ENCODE measurements at places on chromosomes 3 and 15.

GRCh38 chr3:187522890-187523289 lies 147.3 kb downstream of the SST start:
- no peak for DNase-seq

GRCh38 chr3:129593595-129594339 lies 12.7 kb downstream of the PLXND1 start:
- peak; percentile 78 for DNase-seq

- no peak for DNase-seq
Measured at GRCh38 chr15:47991357-47991756, 129.4 kb upstream of the SLC24A5 start.

- no peak for DNase-seq
Measured at GRCh38 chr15:69815793-69816192, 281.9 kb downstream of the TLE3 start.

GRCh38 chr3:128254967-128255366 lies 101.7 kb downstream of the EEFSEC start:
- DNase-seq = no peak

- no peak for DNase-seq
Measured at GRCh38 chr3:68936856-68937255, 4.5 kb upstream of the TAFA4 start.

GRCh38 chr15:68679961-68680371 lies 101.2 kb downstream of the CORO2B start:
- no peak for DNase-seq

DNA sequence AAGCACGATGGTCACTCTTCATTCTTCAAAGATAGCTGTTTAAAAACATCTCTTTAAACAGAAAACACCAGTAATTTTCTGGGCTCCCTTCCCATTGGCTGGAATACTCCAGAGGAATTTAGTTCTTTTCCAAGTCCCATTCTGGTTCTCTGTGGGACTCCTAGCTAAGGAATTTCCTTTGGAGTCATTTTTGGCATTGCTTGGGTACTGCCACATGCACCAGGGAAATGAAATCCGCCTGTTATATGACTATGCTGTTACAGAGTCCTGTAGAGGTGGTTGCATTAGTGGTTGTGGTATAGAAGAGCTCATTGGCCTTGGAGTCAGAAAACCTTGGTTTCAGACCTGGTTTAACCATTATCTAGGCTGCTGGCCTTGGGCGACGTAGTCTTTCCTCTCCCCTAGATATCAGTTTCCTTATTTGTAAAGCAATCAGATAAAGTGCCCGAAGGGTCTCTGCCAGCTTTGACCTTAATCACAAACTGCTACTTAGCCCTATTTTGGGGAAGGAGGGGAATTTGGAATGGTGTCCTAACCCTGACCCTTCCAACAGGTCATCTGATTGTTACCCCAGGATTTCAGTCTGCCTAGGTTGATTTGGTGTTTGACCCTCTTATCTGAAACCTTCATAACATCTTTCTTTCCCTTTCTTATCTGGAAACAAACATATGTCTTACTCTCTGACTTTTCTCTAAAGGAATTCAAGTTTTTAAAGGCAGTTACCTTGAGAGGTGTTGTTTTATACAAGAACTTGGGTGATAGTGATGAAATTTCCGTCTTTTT lies 13.4 kb downstream of the RTP1 start:
- no peak for DNase-seq

DNA sequence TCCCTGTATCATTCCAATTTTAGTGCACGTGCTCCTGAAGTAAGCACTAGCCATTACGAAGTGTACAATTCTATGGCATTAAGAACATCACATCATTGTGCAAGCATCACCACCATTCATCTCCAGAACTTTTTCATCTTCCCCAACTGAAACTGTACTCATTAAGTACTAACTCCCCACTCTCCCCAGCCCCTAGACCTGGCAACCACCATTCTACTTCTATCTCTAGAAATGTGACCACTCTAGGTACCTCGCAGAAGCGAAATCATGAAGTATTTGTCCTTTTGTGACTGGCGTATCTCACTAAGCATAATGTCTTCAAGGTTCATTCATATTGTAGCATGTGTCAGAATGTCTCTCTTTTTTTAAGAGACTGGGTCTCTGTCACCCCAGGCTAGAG lies 11.4 kb downstream of the PPP1R2 start:
- DNase-seq = no peak

DNA sequence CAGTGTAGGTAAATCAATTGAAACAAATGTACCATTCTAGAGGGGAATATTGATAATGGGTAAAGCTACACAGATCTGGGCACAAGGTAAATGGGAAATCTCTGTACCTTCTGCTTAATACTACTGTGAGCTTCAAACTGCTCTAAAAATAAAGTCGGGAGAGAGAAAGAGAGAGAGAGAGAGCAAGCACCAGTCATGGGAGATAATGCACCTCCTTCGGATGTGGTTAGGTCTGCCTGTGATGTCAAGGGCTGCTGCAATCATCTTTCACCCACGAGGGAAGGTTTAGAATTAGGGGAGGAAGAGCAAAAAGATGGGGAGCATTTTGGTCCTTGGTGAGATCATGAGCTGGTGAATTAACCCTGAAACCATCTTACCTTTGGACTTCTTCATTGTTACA lies 219.1 kb downstream of the ZNF385D start:
- DNase-seq = no peak

DNA sequence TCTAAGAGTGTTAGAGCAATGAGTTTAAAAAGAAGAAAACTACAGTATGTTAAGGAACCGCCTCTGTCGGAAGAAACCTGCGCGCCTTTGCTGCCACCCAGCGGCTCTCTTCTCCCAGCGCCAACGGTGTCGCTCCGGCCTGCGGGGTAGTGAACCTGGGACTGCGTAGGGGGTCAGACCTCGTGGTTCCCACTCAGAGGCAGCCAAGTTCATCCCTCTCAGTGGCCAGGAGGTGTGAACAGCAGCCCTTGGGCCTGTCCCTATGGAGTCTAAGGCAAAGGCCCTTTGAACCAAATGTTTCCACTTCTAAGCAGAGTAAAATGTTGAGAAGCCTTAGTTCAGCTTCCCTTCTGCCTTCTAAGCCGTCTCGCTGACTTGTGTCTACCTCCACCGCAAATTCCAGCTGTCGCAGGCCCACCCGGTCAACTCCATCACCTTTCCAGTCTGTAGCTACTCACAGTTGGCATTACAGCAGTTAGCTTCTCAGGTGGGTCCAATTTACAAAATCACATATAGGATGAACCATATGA lies 980 bp upstream of the RAB27A start:
- DNase-seq = peak; percentile 84

DNA sequence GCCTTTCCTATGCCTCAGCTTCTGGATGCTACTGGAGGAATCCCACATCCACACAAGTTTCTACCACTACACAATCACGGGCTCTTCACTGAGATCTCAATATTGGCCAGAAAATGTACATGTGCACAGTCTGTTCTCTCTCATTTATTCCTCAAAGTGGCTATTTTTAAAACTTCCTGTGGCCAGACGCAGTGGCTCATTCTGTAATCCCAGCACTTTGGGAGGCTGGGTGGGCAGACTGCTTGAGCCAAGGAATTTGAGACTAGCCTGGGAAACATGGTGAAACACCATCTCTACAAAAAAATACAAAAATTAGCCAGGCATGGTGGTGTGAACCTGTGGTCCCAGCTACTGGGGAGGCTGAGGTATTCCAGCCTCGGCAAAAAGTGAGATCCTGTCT lies 91.4 kb upstream of the PRTG start:
- DNase-seq = no peak

DNA sequence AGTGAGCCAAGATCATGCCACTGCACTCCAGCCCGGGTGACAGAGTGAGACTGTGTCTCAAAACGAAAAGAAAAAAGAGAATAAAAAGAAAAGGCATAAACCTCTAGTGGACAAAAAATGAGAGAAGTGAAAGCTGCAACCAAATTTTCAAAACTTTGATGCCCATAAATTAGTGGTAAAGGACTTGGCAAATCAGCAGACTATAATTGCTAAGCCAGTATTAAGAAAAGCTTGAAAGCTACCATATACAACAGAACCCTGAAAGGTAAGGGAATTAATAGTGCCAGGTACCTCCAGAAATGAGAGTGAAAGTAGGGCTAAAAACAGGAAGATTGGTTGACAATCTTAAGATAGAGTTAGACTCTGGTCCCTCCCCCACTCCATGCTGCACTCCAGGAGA lies 32.9 kb upstream of the SLC22A13 start:
- DNase-seq = no peak

DNA sequence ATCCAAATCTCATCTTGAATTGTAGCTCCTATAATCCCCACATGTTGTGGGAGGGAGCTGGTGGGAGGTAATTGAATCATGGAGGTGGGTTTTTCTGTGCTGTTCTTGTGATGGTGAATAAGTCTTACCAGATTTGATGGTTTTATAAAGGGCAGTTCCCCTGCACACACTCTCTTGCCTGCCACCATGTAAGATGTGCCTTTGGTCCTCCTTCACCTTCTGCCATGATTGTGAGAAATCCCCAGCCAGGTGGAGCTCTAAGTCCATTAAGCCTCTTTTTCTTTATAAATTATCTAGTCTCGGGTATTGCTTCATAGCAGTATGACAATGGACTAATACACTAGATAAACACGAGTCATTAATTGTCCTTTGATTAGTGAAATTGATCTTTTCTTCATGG lies 214.5 kb upstream of the CFAP20DC start:
- peak; percentile 7 for DNase-seq

DNA sequence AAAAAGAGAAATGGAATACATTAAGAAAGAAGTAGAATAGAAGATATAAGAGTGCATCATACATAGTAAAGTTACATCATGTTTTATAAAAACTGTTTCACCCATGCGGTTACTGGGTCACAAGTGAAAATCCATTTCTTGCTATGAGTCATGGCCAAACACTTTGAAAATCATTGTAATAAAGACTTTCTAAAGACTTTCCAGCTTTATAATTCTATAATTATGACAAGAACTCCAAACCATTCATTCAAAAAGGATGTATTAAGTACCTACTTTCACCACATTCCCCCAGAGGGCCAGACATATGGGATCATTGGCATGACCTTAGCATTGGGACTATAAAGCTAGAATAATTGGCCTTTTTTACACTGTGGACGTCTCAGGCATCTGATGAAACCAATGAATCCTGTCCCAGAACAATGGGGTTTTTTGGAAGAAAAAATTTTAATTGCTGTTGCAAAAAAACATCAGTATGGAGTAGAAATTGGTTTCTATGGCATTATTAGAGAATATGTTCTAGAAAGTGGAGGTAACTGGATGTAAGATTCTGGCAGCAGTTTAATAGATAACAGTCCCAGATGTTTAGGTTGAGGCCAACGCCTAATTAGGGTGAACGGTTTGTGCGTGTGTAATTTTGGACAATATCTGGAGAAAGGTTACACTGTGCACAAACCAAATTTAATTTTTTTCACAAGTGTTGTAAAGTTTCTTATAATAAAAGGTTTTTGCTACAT lies 3.3 kb upstream of the SKIC8 start:
- no peak for DNase-seq

DNA sequence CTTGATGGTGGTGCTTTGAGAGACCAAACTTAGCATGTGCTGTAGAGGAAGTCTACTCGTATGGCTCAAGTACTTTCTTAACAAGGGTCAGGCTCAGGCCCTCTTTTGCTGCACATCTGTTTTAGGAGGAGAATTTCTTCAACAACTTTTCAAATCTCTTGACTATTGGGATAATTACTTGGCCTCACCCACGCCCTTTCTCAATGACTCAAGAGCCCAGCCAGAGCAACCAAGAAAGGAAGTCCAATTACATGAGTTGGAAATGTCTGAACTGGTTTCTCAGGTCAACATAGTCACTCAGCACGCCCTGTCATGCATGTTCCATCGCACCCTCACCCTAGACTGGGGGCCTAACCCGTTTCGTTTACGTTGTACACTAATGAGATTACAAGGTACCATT lies 44.8 kb upstream of the UMPS start:
- DNase-seq = no peak

GRCh38 chr15:100898152-100898490 lies 18.5 kb downstream of the ALDH1A3 start:
- no peak for DNase-seq

DNA sequence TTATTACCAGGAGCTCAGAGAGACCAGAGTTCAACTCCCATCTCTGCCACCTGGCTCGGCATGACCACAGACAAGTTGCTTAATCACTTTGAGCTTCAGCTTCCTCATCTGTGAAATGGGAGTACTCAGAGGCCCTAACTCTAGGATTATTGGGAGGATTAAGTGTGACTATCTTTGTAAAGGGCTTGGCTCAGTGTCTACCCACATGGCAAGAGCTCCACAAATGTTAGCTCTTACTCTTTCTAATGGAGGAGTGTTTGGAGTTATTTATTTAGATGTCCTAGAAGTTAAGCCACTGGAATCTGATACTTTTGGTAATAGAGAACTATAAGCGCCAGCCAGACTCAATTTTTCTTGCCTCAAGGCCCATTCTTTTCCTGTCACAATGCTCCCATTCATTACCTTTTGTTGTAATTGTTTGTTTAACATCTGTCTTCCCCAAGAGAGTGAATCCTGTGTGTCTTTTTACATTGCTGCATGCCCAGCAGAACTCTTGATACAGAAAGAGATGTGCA lies 12.3 kb upstream of the LMCD1 start:
- no peak for DNase-seq

- no peak for DNase-seq
Measured at GRCh38 chr15:64807751-64808222, 17.7 kb downstream of the PIF1 start.

DNA sequence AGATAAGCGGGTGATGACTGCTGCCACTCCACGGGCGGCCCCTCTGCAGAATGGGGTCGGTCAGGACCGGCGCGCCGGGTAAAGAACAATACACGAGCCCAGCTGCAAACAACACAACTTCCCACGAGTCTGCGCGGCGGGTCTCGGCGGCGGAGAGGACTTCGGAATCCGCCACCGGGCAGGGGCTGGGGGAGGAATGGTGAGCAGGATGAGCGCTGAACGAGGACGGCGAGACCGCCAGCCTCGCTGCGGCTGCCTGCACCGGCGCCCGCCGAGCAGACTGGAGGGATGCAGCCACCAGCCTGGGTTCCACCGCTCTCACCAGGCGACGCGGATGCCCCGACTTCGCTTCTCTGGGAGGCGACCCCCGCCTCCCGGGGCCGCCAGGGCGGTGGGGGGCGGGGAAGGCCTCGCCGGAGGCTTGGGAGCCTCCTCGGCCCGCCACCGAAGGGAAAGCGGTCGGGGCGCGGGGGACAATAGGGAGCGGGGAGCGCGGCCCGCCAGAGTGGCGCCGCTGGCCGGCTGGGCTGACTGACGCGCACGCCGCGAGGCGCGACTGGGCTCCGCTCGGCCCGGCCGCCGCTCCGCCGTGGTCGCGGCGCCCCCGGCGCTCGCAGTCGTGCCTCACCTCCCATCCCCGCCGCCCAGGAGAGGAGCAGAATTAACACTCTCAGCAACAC lies 515 bp downstream of the ADAM10 start:
- peak; percentile 16 for DNase-seq

DNA sequence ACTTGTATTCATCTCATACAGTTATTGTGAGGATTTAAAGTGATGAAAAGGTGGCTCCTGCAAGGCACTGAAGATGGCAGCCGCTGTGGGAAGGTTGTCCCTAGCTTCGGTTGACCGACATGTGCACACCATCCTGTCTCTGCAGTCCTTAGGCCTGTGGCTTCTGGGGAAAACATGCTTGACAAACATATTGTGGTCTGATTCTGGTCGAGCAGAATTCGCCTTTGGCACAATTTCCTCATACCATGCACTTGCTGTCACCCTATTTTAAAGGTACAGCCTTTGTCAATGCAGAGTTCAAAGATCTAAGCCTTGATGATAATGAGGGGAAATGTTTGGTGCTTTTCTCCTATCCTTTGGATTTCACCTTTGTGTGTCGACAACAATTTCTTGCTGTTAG lies 50.9 kb downstream of the PRICKLE2 start:
- no peak for DNase-seq
